ENCODE measurements at places on chromosomes 6 and 20.

GRCh38 chr6:108947114-108947854 is 99.1 kb downstream of the ARMC2 start:
- DNase-seq: peak; percentile 3

- DNase-seq: no peak
Measured at GRCh38 chr6:144654506-144654905, 369.4 kb downstream of the UTRN start.

DNA sequence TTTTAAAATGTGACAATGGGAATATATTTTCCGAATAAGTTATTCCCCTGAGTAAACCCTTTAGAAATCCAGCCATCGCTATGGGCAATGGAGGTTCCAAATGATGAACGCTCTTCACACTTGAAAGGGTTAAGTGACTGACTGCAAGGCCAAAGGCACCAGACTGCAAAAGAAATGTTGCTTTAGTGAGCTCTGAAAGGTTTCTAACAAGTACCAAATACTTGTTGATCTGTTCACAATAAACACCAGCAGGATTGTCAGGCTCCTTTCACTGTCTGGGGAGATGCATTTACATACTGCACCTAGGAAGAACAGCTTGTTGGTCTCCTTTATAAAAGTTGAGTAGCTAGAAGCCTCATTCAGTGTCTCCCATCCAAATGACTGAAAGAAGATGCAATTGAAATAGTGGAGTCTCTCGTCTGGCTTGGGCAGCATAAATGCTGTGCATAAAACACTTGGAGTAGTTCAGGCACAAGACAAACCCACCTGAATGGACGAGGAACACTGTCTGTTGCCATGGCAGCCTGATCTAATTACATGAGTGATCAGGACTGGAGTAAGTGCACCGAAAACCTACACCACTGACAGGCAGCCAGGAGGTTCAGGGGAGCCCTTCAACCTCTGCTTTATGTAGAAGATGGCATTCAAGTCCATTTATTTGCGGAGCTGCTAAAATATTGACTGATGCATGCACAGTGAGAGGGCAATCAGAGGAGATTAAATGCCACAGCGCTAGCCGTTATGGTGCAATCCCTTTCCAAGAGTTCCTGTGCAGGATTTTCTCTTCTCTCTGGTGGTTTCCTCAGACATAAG is 2.9 kb downstream of the ATXN1 start:
- no peak for DNase-seq

DNA sequence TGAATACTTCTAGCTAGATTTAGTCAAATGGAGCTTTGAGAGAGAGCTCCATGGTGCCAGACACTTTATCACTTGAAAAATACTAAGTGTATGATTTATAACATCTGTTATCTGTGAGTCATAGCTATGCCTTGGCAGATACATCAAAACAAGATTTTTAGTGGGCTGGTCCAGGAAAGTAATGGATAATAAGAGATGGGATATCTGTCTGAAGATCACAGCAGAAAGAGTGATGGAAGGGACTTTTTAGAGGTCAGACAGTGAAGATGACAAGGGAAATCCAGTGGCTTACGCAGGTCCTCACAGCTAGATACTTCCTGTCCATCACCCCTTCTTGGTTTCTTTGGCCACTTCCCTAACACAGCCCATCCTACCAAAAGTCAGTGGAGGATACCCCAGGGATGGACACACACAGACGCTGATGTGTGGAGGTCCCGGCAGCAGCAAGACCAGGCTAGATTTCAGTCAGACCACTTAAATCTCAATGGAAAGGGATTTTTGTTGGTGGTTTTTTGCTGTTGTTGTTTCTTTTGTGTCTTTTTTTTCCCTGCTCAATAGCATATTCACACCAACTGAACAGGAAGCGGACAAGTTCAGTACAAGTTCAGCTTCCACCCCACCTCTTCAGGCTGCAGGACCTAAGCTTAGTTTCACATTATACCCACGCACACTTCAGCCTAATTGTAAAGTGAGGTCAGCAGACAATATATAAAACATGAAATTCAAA is 209.3 kb downstream of the ALDH8A1 start:
- DNase-seq: no peak

GRCh38 chr20:48594533-48594932 is 233.3 kb downstream of the PREX1 start:
- no peak for DNase-seq

GRCh38 chr6:6685249-6686040 is 96.9 kb downstream of the LY86 start:
- no peak for DNase-seq
